ENCODE measurements at places on chromosomes 4 and X. TPM values are rescaled to one million over a fixed set of nuclear protein-coding genes. Genes with fewer than 3 reads are reported as not detected.

DNA sequence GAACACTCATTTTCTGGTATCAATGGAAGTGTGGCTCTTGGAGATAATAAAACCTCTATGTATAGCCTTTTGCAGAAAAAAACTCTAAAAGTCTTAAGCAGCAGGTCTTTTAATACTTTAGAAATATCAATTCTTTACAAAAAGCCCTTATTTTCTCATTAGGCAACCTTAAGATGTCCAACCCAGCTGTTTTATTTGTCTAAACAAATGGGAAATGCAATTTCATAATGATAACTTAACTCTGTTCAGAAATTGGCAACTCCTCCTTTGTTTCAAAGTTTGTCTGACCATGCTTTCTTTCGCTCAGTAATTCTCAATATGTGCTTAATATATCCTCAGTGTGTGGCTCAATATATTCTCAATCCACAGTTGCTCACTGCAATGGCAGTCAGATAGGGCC, 196.5 kb upstream of the VEGFC start:
- no peak for DNase-seq

Gene NXF2B
- not detected for total RNA-seq

DNA sequence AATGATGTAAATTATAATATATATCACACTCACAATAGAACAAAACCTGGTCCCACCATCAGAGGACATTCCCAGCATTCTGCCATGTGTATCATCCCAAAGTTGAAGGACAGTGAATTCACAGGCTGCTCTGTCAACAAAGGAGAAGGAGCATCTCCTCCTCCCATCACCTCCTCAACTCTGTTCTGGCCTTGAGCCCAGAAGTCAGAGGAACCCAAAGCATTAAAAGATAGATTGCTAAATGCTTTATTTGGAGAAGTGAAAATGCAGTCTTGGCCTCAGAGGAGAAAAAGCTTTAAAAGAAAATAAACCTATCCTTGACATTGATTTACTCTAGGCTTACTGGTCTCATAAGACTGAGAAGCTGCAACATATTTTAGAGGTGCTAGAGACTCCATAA, 268.8 kb upstream of the RASGEF1B start:
- DNase-seq, result no peak

DNA sequence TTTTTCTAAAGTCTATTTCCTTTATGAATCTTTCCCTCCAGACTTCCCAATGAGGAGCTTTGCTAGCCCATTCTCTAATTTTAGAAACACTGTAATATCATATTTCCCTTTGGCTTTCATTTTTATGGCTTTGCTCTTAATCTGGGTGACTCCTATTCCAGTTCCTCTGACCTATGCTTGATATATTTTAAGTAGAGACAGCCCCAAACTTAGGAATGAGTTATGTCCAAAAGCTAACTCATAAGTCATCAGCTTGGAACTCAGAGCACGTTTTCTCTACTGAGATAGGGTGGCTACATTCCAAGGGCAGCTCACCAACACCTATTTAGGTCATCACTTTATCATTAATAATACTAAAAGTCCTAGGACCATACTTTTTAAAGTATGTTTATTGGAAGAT, 77.8 kb downstream of the OR13H1 start:
- no peak for DNase-seq

Gene MGAT4D
- not detected for total RNA-seq

Gene PLP2
- 42.1 TPM for total RNA-seq

- DNase-seq, result no peak
These were observed 42.2 kb upstream of the EPGN start for GRCh38 chr4:74266081-74266480.
